Activated T-helper 1 cell treated with anti-CD3 and anti-CD28 coated beads, Interleukin-2, amount 50 U/mL, for 16 hours (primary cell): ENCODE measurements at places on chromosomes 1 and 21.

DNA sequence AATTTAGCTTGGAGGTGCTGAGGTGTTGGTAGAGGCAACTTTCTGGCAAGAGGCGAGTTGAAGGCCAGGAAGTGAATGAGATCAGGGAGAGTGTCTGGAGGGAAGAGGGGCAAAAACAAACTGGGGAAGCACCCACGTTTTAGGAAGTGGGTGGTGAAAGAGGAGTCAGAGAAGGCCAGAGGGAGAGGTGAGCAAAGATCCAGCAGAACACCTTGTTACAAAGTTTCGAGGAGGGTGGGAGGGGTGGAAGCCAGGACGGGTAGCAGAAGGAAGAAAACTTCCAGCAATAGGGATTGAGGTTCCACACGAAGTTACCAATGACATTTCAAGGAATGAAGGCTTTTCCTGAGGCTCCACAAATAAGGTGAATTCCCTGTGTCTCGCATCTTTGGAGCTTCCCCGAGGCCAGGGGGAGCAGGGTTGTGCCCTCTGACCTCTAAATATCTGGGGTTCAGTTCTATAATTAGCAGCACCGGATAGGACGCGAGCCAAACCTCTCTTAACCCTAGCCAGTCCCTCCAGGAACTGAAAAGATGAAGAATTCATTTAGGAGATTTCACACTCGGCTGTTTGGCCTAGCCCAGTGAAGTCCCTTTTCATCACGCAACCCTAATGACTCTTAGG is 578 bp upstream of the SESN2 start:
- DNase-seq, result no peak

DNA sequence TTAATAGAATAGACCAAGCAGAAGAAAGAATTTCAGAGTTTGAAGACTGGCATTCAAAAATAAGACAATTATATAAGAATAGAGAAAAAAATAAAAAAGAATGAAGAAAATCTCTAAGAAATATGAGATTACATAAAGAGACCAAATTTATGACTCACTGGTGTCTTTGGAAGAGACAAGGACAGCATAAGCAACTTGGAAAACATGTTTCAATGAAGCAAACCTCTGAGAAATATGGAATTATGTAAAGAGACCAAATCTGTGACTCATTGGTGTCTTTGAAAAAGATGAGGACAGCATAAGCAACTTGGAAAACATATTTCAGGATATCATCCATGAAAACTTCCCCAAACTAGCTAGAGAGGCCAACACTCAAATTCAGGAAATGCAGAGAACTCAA is 60.4 kb upstream of the LYPLAL1 start:
- no peak for DNase-seq

DNA sequence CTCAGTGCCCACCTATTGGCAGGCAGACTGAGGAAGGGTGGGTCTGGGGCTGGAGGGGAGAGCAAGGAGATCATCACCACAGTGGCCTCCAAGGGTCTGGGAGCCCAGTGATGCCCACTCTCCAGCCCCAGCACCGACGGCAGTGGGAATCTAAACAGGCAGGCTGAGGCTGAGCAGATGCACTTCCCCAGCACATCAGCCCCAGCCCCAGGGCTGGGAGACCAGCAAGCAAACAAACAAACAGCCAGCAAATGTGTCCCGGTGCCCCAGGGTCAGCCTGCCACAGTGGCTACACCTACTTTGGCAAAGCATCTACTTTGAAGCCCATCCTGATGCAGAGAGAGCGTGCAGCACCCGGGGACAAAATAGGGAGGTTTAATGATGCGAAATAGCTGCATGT is 216.3 kb upstream of the ZC3H12A start:
- no peak for DNase-seq

GRCh38 chr1:25223471-25223870 is 8.8 kb downstream of the SYF2 start:
- no peak for DNase-seq

DNA sequence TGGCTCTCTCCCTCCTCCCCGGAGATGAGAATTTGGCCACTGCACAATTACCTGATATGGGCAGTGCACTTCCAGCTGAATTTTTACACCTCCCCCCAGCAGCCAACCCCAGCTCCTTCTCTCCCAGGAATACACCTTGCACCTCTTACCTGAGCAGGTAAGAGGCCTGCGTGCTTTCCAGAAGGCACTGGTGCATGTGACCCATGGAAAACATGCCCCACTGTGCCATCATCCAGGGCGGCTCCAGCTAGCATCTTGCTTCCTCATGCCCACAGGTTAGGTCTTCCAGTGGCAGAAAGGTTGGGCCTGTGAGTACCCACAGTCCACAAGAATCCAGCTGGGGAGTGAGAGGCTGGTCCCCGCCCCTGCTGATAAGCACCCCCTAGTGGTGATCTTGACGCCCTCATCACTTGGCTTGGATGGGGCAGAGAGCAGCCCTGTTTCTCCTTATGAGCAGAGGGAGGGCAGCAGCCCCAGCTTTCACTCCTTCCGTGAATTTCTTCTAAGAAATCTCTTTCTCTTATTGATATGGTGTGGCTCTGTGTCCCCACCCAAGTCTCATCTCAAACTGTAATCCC is 57.8 kb downstream of the EDARADD start:
- no peak for DNase-seq

DNA sequence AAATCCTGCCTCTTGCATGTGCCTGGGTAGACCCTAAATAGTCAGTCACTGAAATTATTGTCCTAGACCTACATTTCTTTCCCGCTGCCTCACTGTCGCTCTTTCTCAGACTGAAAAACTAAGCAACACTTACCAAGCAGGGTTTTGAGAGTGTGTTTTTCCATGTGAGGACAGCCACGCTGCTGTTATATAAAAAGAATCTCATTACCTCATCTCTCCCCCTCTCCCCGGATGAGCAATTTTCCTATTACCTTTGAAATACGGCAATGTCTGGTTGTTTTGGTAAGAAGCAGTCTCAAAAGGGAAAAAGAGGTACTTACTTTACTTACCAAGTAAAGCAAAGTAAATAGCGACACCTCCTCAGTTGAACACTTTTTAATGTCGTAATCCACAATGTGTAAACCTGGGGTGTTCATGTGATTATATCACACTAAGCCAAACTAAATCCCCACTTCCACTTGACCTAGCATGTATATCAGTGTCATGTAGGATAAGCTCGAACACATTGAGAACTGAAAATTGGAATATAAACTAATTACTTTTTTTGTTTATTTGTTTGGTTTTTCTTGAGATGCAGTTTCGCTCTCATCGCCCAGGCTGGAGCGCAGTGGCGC is 12.2 kb upstream of the VN1R5 start:
- DNase-seq, result no peak

- no peak for DNase-seq
Observed at GRCh38 chr1:62720946-62721554, 32.9 kb upstream of the DOCK7 start.

DNA sequence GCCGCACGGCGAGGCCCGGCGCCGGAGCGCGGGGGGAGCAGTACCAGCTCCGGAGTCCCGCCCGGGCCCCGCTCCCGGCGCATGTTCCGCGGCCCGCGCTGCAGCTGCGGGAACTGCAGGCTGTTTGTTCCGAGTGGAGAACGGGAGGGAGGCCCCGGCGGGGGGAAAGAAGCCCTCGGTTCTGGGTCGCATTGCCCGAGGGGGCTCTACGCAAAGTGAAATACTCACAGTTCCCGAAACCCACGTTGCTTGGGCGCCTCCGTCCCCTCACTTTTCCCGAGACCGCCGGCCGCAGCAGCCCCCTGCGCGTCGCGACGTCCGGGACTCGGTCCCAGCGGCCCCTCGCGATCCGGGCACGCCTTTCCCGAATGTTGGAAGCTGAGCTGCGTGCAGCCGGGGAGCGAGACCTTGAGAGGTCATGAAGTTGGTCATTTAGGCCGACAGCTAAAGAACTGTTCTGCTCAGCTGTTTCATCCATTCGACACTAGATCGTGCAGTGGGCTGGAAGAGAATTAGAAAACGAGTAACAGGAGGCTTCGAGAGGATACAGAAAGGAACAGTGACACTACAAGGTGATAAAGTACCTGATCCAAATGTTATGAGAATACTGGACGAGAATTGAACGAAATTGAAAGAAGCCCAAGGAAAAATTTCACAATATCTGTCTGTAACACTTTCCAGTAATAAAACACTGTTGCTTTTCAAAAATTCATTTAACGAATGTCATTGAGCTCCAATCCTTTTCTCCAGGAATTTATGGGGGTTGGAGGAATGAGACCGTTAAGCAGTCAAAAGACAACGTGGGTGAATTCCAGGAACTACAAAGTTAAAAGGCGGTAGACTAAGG is 657 bp upstream of the LIN9 start:
- DNase-seq, result no peak

- no peak for DNase-seq
Observed at GRCh38 chr1:8408151-8408839, 90.4 kb downstream of the SLC45A1 start.
